ENCODE measurements at places on chromosomes 6 and 20.

GRCh38 chr6:112085286-112086065, 1.8 kb downstream of the TUBE1 start:
- no peak for DNase-seq

GRCh38 chr6:26158581-26159356, 71.5 kb downstream of the HFE start:
- peak; percentile 41 for DNase-seq

DNA sequence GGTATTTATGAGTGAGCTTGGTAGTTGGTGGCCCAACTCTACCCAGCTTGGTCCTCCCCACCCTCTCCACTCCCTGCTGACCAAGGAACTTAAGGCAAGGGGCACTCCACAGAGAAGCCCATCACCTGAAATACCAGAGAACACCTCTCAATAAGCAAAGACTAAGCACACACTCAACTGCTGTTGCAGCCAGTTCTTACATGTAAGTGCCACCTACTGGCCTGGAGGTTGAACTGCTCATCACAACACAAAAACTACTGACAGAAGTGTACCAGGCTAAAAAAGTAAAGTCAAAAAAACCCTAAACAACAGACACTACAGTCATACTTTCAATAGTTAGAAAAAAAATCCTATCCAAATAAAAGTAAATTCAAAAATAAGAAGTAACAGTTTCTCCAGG, 146.2 kb downstream of the FAM83B start:
- no peak for DNase-seq

GRCh38 chr20:2652724-2653555, 508 bp downstream of the NOP56 start:
- peak; percentile 53 for DNase-seq

DNA sequence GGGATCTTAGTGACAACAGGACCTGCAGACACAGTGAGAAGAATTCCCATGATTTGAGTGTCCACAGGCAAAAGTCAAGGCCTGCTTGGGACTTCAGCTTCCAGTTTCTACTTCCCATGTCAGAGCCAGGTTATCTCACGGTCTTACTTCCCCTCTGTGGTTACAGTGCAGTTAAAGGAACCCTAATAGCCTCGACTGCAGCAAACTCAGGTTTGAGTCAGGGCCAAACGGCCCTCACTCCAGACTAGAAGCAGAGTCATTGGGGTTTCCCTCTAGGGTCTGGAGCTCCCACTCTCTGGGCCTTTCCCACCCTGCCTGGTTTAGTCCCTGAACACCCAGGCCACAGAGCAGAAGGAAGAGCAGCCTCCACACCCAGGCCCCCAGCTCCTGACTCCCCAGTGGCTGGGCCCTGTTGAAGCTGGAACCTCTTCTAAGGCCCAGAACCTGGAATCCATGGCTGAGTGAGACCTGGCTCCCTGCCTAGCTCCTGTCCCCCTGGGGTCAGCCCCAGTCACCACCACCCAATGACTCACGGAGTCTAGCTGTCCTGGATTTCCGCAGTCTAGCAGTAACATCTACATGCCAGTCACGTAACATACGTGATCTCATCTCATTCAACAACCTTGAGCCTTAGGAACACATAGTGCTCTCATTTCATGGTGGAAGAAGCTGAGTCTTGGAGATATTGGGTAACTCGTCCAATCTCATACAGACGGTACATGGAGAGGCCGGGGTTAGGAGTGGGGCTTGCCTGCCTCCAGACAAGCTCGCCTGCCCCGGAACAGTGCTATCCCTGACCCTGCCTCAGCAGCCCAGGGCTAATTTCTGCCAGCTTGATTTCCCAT, 9.2 kb upstream of the GHRH start:
- no peak for DNase-seq

- DNase-seq = no peak
Observed at GRCh38 chr20:706366-706885, 30.8 kb upstream of the SCRT2 start.

DNA sequence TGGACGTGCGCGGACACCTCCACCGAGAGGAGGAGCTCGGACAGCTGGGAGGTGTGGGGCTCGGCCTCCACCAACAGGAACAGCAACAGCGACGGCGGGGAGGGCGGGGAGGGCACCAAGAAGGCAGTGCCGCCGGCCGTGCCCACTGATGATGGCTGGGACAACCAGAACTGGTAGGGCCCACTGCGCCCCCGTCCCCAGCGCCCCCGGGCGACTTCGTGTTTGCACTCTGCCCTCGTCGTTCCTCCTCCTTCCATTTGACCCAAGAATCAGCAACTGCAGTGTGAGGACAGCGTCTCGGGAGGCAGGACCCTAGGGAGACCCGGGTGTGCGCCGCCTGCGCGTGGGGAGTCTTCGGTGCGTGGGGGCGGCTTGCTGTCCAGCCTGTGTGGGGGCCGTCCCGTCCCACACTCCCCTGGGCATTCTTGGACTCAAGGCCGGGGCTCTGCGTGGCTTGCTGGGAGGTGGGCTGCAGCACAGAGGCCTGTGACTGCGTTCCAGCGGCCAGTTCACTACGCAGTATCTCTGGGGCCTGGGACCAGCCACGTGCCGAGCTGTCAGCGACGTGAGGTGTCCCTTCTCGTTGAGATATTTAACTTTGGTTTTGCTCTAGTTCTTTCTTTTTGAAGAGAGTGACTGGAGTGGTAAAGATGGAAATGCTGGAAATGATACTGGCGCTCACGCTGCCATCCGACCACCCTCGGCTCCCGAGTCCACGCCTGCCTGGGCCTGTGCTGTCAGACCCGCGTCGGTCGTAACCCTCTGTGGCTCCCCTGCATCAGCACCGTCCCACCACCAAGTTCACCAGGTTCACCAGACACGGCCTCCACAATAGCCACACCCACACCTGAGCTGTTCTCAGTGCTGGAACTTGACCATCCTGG, 5.0 kb upstream of the COL20A1 start:
- no peak for DNase-seq

DNA sequence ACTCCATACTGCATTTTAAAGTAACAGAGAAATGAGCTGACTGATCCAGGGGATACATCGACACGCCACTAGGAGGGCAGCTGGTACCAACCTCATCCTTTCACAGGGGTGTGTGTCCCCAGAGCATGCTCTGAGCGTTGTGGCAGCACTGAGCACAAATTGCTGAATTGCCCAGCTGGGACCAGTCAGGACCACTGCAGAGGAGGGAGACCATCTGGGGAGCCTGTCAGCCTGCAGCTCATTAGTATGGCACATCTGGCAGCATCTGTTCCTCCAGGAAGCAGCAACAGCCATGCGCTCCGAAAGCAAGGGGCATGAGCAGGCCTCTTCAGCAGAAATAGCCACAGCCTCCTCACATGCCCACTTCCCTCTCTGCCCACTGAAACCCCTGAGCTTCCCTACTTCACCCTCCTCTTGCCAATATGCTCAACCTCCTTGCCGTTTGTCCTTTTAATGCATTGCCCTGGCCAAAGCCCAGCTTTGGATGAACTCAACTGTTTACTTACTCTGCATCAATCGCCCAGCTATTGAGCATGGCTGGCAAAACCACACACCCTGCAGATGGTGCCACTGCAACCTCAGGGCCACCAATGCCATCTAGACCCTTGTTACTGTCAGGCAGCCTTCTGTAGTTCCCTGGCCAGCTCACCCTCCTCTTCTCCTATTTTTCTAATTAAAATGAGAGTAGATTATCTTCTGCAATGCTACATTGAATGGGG, 77.6 kb upstream of the NEDD9 start:
- DNase-seq = no peak

GRCh38 chr20:13424174-13424833, 203.2 kb downstream of the ISM1 start:
- no peak for DNase-seq

DNA sequence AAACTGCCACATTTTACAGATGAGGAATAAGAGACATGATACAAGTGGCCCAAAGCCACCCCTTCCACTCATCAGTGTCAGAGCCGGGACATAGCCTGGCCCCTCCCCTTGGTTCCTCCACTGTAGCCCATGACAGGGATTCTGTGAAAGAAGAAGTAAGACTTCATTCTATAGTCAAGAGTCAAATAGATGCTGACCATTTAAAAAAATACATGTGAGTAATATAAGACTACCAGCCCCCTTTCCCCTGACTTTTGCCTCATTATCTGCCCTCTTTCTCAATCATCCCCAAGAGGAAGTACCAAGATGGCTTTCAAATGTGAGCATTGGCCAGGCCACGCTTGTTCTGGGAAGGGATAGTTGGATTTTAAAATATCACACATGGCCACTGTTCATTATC, 57.8 kb upstream of the TAB2 start:
- DNase-seq = no peak

DNA sequence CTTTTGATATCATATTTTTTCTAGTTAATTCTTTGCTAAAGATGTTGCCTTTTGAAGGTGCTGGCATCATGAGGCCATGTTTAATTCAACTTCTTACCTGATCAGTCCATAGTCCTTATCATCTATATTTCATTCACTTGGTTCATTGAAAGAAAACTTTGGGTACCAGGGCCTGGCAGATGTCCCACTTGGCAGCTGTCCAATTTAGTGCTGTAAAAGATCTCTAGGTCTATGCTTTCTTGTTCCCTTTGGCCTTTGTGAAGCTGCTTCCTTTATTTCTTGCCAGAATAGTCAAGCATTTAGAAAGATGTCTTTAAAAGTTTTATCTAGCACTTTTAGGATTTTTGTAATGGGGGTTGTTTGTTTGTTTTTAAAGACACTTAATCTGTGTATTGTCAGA, 61.7 kb upstream of the EYA4 start:
- no peak for DNase-seq

GRCh38 chr6:42978487-42978838, 518 bp downstream of the PEX6 start:
- no peak for DNase-seq

- no peak for DNase-seq
Observed at GRCh38 chr6:55512904-55513303, 66.1 kb downstream of the HMGCLL1 start.

- DNase-seq = no peak
Observed at GRCh38 chr6:154471609-154472362, 38.7 kb downstream of the CNKSR3 start.

DNA sequence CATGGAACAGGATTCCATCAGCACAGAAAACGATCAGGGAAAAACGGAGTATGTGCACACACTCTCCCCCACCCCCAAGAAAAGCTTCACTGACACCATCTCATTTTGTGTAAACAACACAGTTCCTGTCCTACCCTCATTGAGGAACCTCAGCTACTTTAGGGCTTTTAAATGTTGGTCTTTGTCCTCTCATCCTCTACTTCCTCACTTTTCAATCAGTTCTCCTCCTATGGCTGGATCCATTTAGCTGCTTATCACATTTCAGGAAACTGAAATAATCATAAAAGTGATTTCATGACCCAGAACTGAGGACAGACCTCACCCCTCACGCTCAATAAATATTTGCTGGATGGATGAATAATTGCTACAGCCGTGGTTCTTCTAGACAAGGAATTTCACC, 33.1 kb upstream of the PNRC1 start:
- DNase-seq = no peak

GRCh38 chr6:116512734-116513133, 1.3 kb downstream of the CALHM5 start:
- no peak for DNase-seq

GRCh38 chr6:66538551-66539135, 831.6 kb upstream of the EYS start:
- no peak for DNase-seq

- DNase-seq = peak; percentile 68
Observed at GRCh38 chr6:111087871-111088667, 766 bp downstream of the SLC16A10 start.

GRCh38 chr6:12383448-12383847, 93.3 kb downstream of the EDN1 start:
- DNase-seq = no peak

DNA sequence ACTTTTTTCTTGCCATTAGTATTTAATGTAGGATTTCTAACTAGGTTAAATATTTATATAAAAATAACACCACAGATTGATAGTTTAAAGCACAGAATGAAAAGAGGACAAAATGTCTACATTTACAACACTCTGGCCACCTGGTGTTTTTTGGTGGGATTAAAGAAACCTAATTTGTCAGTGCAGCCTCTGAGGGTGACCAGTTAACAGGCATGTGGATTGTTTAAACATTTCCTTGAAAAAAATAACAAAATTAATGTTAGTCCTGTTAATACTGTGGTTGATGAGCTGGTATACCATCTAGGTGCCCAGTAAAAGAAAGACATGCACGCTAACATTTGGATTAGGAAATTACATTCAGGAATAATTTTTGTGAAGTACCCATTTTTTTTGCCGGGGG, 8.8 kb downstream of the SLC9A8 start:
- no peak for DNase-seq

- no peak for DNase-seq
Observed at GRCh38 chr6:132736239-132736638, 21.5 kb downstream of the VNN2 start.

DNA sequence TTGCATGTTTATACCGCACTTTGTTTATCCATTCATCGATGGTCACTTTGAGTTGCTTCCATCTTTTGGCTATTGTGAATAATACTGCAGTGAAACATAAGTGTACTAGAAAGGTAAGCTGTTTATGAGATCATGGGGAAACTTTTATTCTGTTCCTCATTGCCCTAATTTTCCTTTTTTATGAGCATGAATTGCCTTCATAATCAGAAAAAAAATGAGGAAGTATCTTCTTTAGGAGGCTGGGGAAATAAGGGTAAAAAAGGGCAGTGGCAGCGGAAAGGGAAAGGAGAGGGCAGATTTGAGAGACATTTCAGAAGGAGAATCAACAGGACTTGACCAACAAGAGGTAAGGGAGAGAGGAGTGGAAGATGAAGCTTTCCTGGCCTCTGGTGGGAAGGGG, 14.3 kb upstream of the SERINC3 start:
- no peak for DNase-seq

- DNase-seq = no peak
Observed at GRCh38 chr20:1838556-1839279, 56.5 kb upstream of the SIRPA start.

DNA sequence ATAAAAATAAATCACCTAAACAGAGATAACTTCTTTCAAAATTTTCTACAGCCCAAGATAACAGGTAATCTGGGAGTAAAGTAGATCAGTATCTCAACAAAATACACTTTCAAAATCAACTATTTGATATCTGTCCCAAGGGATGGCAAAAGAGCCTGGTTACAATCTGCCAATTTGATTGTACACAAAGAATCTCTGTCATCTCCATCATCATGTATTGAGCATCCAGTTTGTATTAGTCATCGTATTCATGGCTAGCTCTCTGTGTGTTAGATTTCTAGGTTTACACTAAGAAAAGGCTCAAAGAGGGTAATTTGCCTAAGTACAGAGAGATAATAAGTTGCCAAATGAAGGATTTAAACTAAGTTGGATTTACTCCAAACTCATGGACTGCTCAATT, 329.0 kb upstream of the NRSN1 start:
- DNase-seq = no peak

- DNase-seq = no peak
Observed at GRCh38 chr20:24066076-24066700, 77.6 kb upstream of the GGTLC1 start.

DNA sequence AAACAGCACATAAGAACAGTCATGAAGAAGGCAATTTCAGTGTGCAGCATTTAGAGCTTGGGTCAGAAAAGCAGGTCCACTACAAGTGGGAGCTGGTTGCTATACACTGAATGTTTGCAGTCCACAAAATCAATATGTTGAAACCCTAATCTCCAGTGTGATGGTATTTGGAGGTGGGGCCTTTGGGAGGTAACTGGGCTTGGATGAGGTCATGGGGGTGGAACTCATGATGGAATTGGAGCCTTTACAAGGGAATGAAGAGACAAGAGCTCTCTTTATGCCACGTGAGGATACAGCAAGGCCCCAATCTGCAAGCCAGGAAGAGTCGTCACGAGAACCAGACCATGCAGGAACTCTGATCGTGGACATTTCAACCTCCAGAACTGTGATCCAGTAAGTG, 216.7 kb upstream of the SLC35B3 start:
- DNase-seq = no peak

GRCh38 chr6:26016963-26017631, 54.5 kb downstream of the TRIM38 start:
- no peak for DNase-seq
